ENCODE measurements at places on chromosomes 5 and 9. TPM values are rescaled to one million over a fixed set of nuclear protein-coding genes. Genes with fewer than 3 reads are reported as not detected.

LRRC19 gene
- total RNA-seq, result not detected

IFNA2 gene
- not detected for total RNA-seq

CNTLN gene
- 3.5 TPM for total RNA-seq

IFNE gene
- 0.79 TPM for total RNA-seq

ABL1 gene
- total RNA-seq, result 44.8 TPM

SPACA9 gene
- total RNA-seq, result 5.5 TPM

LCN2 gene
- 0.54 TPM for total RNA-seq

SLC6A19 gene
- not detected for total RNA-seq

ANKRD34B gene
- total RNA-seq, result not detected

ARL14EPL gene
- total RNA-seq, result not detected

ZDHHC12 gene
- 82.4 TPM for total RNA-seq

HEMGN gene
- total RNA-seq, result not detected

TOR1A gene
- total RNA-seq, result 22.8 TPM

SOX30 gene
- total RNA-seq, result not detected

PCDHGB1 gene
- total RNA-seq, result 0.98 TPM

TPM2 gene
- total RNA-seq, result 87.9 TPM

RETREG1 gene
- total RNA-seq, result 15.7 TPM

NOXA1 gene
- 0.39 TPM for total RNA-seq

ADAMTS12 gene
- total RNA-seq, result 3.9 TPM

ROR2 gene
- total RNA-seq, result 21.6 TPM

PCDHA9 gene
- under 0.01 TPM for total RNA-seq

TXNDC8 gene
- not detected for total RNA-seq

IL4 gene
- total RNA-seq, result not detected

ENTREP1 gene
- total RNA-seq, result 0.39 TPM

NMUR2 gene
- 0.11 TPM for total RNA-seq

FBP1 gene
- not detected for total RNA-seq

HTR1A gene
- total RNA-seq, result not detected

PLPPR1 gene
- total RNA-seq, result not detected

FOXD4L5 gene
- not detected for total RNA-seq

CCL21 gene
- not detected for total RNA-seq

KCNT1 gene
- not detected for total RNA-seq

PRKACG gene
- not detected for total RNA-seq

BARHL1 gene
- not detected for total RNA-seq

FYB1 gene
- total RNA-seq, result not detected

HAPLN1 gene
- total RNA-seq, result not detected

FCHO2 gene
- 25.5 TPM for total RNA-seq

TAS2R1 gene
- 0.76 TPM for total RNA-seq

OGN gene
- total RNA-seq, result not detected

NLN gene
- 17.9 TPM for total RNA-seq

NIM1K gene
- 0.33 TPM for total RNA-seq

KCNMB1 gene
- 0.79 TPM for total RNA-seq

CCNO gene
- total RNA-seq, result not detected

OBP2B gene
- not detected for total RNA-seq

HMCN2 gene
- total RNA-seq, result not detected

ANKRA2 gene
- total RNA-seq, result 18.7 TPM

ELL2 gene
- 19.6 TPM for total RNA-seq

PTPDC1 gene
- 9.0 TPM for total RNA-seq

SOHLH1 gene
- total RNA-seq, result not detected

ZBTB6 gene
- 16.2 TPM for total RNA-seq

QRFP gene
- total RNA-seq, result not detected

FBP2 gene
- not detected for total RNA-seq

IFNB1 gene
- total RNA-seq, result not detected

TAF11L10 gene
- total RNA-seq, result 0.39 TPM

STK32A gene
- 44.4 TPM for total RNA-seq

DDX46 gene
- 19.2 TPM for total RNA-seq
